ENCODE measurements at places on chromosomes 2 and 18. TPM values are rescaled to one million over a fixed set of nuclear protein-coding genes. Genes with fewer than 3 reads are reported as not detected.

GRCh38 chr2:116416731-116417377 lies 1397.6 kb upstream of the DDX18 start:
- no peaks in the 10 kb centered on the region for H3K27me3 ChIP-seq
- no peak overlapping the region for H3K4me3 ChIP-seq
- H3K36me3 ChIP-seq, result no peaks in the 10 kb centered on the region
- no peak for DNase-seq
- H3K4me1 ChIP-seq, result no peaks in the 10 kb centered on the region

The GULP1 gene
- total RNA-seq, result 34.2 TPM

DNA sequence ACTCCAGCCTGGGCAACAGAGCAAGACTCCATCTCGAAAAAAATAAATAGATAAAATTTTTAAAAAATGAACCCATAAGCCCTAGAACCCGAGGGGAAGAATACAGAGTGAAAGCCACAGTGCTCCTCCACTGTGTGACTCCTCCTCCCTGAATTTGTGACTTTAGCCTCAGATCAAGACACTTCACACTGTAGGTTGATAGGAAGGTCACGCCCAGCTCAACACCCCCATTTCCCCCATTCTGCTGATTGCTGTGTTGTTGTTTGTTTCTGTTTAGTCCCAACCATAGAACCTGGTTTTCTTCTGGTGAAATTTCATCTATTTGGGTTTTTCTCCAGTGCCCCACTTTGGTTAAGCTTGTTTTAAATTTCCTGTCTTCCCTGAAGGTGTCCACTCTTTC lies 102.2 kb downstream of the VIT start:
- no peak for DNase-seq
- no peaks in the 10 kb centered on the region for H3K36me3 ChIP-seq
- no peak overlapping the region for H3K27ac ChIP-seq
- no peak overlapping the region for H3K4me3 ChIP-seq
- H3K27me3 ChIP-seq, result peaks cover 24% of the 10 kb centered on the region

DNA sequence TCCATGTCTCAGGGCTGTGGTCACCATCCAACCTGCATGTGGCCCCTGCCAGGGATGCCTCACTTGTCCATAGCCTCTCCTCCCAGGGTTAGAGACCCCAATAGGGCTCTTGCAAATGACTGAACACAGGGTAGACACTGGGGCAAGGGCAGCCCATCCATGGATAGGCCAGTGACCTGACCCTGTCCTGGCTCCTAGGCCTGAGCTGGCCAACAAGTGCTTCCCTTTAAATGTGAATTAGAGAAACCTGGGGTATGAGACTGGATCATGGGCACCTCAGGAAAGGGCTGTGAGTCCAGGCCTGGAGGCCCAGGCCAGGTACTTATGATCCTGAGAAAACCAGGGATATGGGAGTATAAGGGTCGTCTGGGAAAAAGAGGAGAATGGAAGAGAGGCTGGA lies 64.5 kb downstream of the COPS8 start:
- peaks cover 18% of the 10 kb centered on the region for H3K4me1 ChIP-seq
- peaks cover 2% of the 10 kb centered on the region for H3K27me3 ChIP-seq
- no peak overlapping the region for H3K27ac ChIP-seq
- no peak for DNase-seq
- H3K4me3 ChIP-seq, result no peak overlapping the region
- H3K36me3 ChIP-seq, result peaks cover 22% of the 10 kb centered on the region

- H3K27ac ChIP-seq, result no peak overlapping the region
- H3K4me1 ChIP-seq, result peaks cover 51% of the 10 kb centered on the region
- H3K4me3 ChIP-seq, result no peak overlapping the region
Measured at GRCh38 chr2:204678031-204678430, 132.8 kb downstream of the PARD3B start.

The RAX gene
- not detected for total RNA-seq

DNA sequence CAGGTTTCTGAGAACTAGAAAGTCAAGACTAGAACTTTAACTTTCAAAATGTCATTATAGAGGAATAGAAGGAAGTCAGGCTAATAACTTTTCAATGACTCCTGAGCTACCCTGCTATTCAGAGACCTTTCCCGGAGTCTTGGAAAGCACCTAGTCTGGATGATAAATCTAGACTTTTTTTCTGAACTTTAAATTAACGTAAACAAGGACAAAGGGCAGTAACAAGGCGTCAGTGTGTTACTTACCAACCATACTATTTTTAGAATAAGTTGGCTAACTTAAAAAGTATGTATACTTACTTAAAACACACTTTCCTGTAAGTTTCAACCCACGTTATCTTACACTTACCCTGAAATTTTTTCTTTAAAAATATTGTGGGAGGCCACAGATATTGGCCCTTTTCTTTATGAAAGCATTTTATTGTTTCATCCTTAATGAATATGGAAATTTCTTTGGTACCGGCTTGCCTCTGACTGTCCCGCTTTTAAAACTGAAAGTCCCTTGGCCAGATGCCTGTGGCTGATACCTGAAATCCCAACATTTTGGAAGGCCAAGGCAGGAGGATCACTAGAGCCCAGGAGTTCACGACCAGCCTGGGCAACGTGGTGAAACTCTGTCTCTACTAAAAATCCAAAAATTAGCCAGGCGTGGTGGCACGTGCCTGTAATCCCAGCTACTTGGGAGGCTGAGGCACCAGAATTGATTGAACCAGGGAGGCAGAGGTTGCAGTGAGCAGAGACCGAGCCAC lies 9.7 kb downstream of the PMAIP1 start:
- H3K27ac ChIP-seq, result peak overlapping the region; percentile 27
- H3K36me3 ChIP-seq, result no peaks in the 10 kb centered on the region
- peak overlapping the region; percentile 45 for H3K4me3 ChIP-seq
- no peak for DNase-seq
- no peaks in the 10 kb centered on the region for H3K27me3 ChIP-seq

DNA sequence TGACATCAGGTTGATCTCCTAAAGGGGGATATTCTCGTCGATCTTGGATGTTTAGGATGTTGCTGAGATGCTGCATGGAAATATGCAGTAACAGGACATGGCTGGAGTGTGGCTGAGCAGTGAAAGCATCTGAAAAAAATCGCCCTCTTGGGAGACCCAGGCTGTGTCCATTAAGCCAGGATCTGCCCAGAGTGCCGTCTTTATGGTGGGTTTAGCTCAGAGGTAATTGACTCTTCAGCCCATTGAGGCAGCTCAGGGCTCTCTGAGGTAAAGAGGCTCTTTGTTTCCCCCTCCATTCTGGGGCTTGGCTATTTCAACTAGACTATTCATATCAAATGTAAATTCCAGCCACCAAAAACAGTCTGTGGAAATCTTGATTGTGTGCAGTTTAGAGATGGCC lies 26.5 kb downstream of the OSBPL6 start:
- no peak for DNase-seq
- H3K27ac ChIP-seq, result no peak overlapping the region
- H3K27me3 ChIP-seq, result no peaks in the 10 kb centered on the region
- peaks cover 8% of the 10 kb centered on the region for H3K36me3 ChIP-seq
